ENCODE measurements at places on chromosomes 2 and 18.

DNA sequence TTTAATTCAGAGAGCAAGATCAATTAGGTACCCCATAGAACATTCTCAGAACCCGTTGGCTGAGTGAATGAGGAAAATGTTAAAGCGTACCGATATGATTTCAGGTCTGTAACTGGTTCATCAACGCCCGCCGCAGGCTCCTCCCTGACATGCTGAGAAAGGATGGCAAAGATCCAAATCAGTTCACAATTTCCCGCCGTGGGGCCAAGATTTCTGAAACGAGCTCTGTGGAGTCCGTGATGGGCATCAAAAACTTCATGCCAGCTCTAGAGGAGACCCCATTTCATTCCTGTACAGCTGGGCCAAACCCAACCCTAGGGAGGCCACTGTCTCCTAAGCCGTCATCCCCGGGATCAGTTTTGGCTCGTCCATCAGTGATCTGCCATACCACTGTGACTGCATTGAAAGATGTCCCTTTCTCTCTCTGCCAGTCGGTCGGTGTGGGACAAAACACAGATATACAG is 7.3 kb downstream of the TGIF1 start:
- DNase-seq: no peak

- no peak for DNase-seq
Observed at GRCh38 chr18:987325-988186, 82.9 kb downstream of the ADCYAP1 start.

DNA sequence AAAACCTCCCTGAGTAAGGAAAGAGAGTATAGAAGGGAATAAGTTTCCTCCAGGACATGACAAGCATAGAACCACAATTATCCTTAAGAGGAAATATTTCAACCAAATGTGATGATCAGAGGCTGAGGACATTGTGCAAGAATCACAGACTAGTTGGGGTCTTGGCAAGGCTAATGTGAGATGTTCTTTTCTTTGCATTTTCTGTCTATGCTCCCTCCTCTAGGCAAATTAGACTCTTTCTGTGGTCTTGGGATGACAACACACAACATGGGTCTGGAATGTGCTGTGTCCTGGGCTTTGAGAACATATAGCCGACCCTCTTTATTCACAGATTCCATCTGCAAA is 32.0 kb upstream of the IL1RL1 start:
- DNase-seq: no peak

GRCh38 chr2:221555494-221555846 is 16.6 kb downstream of the EPHA4 start:
- no peak for DNase-seq

DNA sequence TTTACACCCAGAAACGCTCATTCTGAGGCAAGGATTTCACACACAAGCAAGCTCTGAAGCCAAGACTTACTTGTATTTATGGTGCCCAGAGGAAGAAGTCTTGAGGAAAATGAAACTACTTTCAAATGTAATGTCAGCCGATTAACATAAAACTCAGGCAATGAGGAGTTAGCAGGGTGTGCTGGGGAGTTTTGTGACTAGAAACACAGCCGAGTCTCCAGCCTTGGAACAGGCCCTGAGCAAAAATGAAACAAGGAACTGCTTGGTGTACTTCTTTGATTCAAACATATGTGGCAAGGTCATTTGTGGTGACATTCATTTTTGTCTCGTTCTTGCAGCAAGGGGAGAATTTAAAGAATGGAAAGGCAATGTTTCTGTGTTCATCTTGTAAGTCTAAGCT is 4.5 kb downstream of the DYTN start:
- DNase-seq: no peak

DNA sequence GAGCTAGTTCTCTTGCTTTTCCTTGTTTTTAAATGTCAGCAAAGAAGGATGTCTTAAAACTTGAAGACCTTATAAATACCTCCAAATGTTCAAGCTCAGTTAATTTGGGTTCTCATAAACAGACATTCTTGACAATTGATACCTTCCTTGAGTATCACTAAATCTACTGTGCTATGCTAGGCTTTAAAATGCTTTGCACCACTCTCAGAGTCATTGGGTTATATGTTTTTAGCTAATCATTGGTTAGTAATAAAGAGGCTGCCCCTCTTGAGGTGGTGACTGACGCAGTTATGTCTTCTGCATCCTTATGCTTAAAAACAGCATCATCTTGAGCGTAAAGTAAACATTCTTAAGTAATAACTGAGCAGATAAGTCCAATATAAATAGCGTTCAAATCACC is 276.0 kb downstream of the AGPS start:
- DNase-seq: no peak

GRCh38 chr2:145807968-145808367 is 1288.0 kb upstream of the ZEB2 start:
- DNase-seq: no peak

DNA sequence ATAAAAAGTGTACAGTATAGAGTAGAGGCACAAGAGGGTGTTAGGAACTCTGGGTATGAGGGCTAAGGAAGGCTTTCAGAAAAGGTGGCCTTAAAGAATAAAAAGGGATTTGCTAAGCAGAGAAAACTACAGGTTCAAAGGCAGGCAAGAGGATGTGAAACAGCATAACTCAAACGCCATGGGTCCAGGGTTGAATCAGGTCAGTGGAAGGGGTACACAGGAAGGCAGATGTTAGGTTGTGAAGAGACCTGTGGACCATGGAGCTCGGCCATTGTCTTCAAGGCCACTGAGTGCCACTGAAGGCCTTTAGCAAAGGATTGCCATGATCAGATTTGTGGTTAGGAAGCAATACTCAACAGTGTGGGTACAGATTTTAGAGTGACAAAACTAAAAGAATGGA is 108.2 kb upstream of the FAM98A start:
- DNase-seq: no peak

- no peak for DNase-seq
Observed at GRCh38 chr18:515838-516237, 15.3 kb upstream of the COLEC12 start.

GRCh38 chr2:96253006-96253405 is 12.8 kb downstream of the TMEM127 start:
- no peak for DNase-seq

DNA sequence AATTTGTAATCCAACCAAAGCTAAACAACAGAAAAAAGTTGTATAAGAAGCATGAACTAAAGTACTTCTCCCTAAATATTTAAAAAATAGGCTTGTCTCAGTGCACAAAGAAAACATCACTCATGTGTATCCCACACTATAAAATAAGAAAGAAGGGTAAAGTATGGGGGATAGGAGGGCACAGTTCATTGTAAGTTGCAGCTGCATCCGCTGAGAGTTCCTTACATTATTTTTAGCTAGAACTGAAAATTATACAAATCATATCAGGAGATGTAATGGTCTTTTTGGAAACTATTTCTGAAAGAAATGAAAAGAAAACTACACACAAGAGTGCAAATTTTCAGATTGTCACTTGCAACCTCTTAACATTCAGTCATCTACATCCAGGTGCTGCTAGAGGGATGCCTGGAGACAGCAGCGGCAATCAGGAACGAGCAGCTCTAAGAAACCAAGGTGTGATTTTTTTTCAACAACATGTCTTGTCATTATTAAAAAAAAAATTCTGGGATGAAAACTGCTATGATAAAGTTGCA is 273.6 kb downstream of the ASXL3 start:
- DNase-seq: no peak

DNA sequence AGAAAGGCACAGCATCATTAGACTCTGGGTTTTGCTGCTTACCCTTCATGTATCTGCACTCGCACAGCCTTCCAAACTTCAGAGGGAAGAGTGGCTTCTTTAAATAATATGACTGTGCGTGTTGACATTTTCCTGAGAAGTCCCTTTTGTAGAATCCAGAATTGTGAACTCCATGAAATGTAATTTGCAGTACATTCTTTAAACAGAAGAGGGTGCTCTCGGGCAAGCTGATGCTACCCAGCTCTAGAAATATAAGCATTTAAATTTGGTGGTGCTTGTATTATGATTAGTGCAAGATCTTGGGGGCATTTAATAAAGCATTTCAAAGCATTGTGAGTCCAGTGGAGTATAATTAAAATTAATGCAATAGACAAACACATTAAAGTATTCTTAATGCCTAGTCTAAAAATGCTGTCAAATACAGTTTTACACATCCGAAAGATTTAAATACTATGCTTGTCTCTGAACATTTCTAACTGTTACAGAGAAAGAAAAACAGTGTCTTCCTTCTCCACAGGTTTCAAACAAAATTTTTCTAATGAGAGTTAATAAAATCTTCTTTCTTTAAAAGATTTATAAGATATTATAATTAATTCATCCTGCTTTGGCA is 17.3 kb upstream of the GTF2A1L start:
- DNase-seq: no peak

DNA sequence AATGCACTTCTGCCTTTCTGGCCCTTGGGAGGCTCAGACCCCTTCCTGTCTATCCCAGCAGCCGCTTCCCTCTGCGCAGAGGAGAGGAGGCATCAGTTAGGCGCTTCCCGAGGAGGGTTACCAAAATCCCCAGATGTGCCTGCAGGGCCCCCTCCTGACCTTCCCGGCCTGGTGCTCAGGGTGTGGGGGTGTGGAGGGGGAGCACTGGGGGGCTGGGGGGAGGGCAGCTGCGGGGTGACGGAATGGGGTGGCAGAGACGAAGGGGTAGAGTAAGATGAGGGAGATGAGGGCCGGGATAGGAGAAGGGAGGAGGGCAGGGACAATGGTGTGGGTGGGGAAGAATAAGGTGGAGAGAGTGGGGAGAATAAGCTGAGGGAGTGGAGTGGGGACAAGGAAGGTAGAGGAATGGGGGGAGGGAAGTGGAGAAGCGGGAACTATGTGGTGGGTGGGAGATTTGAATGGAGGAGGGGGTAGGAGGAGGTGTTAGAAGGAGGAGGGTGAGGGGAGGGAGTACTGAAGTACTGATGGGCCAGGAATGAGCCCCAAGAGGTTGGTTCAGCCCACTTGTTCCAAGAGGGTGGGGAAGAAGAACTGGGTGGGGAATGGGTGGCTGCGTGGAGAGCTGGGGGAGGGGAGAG is 6.5 kb upstream of the ZAP70 start:
- no peak for DNase-seq

- DNase-seq: no peak
Observed at GRCh38 chr2:65277791-65278483, 50.3 kb downstream of the ACTR2 start.

DNA sequence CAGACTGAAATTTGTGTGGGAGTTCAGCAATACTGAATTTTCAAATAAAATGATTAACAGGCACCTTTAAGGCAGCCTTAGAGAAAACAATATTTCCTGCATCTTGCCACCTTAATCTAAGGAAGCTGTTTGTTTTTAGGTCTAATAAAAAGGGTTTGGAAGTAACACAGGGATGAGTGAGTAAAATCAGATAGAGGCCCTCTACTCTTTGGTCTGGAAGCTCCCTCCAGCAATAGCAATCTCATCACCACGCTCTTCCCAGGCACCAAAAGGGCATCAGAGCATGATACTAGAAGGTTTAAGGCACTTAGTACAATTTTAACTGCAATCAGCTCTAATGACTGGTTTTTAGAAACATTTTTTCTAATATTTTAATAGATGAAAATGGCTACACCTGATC is 155.6 kb downstream of the VWC2L start:
- no peak for DNase-seq

DNA sequence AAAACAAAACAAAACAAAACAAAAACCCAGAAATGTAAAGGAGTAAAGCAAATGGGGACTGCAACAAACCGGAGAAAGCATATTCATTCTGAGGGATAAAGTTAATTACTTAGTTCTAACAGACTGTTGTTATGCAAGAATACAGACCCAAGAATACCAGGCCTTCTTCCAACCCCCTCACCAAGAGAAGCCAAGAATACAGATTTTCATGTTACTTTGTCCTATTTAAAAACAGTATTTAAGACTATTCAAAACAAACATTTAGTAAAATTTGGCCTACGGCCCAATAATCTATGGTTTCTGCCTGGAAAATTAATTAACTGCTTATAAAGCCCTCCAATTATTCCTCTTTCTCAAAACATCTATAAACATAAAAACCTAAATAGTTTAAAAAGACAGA is 91.4 kb downstream of the USP34 start:
- DNase-seq: no peak

GRCh38 chr2:123670286-123670685 is 354.8 kb upstream of the CNTNAP5 start:
- no peak for DNase-seq

- no peak for DNase-seq
Observed at GRCh38 chr2:127398239-127398590, 10.4 kb upstream of the MAP3K2 start.

GRCh38 chr18:62523255-62523588 is 397 bp downstream of the ZCCHC2 start:
- DNase-seq: no peak

DNA sequence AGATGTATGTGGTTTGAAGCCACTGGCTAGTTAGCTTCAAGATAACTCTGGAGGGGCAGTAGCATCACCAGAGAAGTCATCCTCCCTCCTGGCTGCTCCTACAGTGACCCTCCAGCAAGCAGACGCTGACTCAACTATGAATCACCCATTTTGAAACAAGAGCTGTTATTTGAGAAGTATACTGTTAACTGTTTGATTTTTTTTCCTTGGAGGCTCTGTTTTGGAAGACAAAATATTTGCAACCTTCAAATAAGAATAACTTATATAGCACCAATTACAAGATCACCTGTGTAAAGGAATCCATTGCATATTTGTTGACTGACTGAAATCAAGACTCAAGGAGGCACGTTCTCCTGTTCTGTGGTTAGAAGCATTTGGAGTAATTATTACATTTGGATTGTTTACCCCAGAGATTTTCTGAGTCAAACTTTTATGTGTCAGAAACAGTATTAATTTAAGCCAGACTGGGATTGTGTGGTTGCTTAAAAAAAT is 313.8 kb downstream of the MTX2 start:
- no peak for DNase-seq

DNA sequence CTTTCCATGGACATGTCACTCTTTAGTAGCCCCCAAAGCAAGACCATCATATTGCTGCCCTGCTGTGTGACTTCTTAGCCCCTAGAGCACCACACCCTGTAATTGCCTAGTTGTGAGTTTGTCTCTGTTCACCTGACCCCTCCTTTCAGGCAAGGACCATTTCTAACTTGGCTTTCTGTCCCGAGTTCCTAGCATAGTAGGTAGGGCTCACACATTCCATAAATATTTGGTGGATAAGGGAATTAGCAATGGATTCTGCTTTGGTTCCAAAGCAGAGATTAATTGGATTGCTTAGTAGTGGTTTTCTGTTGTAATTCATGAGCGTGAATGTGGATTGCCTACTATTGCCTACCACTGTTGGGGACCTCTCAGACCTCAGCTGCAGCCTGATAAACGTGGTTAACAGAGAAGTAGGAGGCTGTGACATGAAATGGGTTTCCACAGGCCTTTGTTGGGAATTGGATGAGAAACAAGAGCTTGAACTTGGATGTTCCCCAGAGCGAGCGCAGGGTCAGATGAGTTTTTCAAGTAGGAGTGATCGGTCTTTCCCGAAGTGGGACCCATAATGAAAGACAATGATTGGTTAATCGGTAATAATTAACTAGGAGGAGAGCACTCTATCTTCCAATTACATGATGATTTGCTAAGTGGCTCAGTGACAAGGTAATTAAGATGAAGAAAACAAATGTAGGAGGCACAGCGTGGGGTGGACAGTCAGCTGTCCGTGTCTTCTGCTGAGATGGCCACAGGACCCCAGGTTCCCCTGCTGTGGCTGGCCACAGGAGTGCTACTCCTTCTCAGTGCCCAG is 13.4 kb upstream of the UGT1A1 start:
- no peak for DNase-seq

GRCh38 chr2:70019096-70019495 is 57.7 kb upstream of the ASPRV1 start:
- no peak for DNase-seq

GRCh38 chr2:173865971-173866873 is 99.0 kb downstream of the SP3 start:
- no peak for DNase-seq

Measured in NCI-H1048 (cell line).